ENCODE measurements at places on chromosomes 7 and 10.

DNA sequence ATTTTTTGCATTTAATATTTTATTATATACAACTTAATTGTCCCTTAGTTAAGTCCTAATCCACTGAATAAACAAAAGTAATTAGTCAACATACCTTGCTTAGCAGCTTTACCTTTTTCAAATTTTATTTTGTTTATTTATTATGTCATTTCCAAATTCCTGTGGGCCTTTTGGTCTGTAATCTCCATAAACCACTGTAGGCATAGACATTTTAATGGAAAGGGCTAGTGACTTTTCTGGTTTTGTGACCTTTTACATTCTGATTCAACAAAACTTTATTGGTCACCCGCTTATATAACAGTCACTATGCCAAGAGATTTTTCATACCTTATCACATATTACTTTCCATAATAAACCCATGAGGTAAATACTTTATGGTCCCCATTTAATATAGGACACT, 181.3 kb upstream of the PRPS1L1 start:
- no peak for DNase-seq

DNA sequence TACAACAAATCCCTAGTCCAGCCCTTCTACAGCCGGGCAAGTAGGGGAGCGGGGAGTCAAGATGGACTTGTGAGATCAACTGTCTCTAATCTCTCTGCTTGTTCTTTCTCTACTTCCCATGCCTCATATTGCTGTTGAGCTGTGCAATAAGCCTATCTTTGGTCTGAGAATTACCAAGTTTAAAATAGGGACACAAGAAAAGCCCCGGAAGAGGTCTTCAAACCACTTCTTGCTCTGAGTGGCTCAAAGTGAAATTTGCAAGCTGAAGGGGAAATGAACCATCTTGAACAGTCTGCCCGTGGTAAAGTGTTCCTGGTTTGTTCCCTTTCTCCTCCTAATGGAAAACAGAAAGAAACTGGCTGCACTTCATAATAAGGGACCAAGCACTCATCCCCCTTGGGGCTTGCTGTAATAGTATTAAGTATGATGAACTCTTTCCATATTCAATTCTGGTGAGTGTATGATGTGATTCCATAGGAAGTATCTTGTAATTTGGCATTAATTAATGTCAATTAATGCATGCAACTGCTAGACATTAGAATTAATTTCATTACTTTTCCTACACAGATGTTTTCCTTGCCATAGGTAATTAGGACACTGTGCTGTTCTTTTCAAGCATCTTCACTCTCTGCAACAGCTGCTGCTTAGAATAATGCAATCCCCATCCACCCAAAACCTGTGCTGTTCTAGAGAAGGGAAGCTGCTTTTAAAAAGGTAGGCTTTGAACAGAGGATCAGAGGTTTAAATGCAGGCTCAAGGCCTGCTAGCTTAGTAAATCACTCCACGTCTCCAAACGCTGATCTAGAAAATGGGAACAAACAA, 449.6 kb downstream of the SORCS1 start:
- DNase-seq = no peak

DNA sequence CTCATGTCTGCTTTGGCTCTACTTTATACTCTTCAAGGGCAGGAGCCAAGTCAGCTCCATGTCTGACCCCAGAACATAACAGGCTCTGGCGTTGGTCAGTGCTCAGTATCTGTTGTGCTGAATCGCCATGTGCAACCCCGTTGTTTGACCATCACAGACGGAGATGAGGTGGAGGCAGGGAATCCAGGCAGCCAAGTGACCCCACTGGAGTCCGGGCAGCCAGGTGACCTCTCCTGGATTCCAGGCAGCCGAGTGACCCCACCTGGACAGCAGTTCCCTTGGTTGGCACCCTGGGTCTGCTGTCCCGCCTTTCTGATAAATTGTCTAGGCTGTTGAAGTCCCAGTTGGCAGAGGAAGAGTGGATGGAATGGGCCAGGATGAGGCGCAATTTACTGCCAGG, 232.2 kb downstream of the TCERG1L start:
- DNase-seq = no peak

DNA sequence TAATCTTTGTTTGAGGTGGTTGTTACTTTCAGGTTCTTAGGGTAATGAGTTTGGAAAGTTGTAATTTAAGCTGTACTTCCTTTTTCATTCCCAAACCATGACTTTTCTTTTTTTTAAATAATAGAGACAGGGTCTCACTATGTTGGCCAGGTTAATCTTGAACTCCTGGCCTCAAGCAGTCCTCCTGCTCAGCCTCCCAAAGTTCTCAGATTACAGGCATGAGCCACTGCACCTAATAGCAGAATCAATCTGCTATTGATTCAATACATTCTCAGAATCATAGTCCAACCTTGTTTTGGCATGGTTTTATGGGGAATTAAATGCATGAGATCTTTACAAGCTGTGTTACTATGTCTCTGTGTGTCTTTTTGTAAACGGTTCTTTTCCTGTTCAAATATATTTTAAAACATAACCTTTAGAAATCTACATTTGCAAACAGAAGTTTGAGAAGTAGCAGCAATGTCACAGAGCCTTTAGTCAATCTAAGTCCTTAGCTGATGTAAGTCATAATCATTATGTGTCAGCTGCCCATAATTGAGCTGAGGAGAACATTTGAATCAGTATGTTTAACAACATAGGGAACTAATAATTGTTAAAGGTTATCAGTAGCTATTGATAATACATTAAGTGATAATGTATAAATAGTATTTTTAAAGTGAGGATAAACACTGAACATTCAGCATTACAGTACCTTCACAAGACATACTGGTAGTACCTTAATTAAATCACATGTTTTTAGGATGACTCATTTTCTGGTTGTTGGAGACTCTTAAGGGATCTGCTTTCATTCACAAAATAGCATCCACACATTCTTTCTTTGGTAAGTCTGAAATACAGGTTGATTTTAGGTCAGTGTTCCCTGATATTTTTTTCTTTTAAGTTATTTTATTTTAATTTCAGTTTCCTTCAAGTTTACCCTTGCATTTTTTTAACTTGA, 8.8 kb downstream of the INPP5F start:
- DNase-seq = no peak

- DNase-seq = no peak
Measured at GRCh38 chr7:112105584-112106530, 100.3 kb downstream of the DOCK4 start.

GRCh38 chr7:123673752-123674398, 18.2 kb downstream of the LMOD2 start:
- no peak for DNase-seq

- DNase-seq = no peak
Measured at GRCh38 chr10:132111871-132112341, 46.2 kb downstream of the JAKMIP3 start.

GRCh38 chr7:134279336-134279735, 37.4 kb downstream of the SLC35B4 start:
- DNase-seq = no peak

DNA sequence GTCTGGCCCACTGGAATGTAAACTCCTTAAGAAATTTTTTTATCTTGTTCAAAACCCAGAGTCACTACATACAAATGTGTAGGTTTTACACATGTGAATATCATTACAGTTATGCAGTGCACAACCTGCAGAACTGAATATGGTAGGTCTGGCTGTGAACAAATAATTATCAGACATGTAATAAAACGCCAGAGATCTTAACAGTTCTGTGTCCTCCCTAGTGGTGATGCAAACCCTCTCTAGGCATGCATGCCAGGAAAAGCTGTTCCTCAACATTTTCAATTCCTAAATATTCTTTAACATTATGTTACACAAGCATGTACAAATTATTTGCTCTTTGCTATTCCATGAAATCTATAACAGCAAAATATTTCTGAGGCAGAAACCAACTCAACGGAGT, 124.6 kb downstream of the IMMP2L start:
- DNase-seq = no peak

GRCh38 chr10:58651742-58652141, 139.1 kb downstream of the BICC1 start:
- DNase-seq = no peak

- DNase-seq = no peak
Measured at GRCh38 chr10:75236178-75236825, 545 bp upstream of the COMTD1 start.

DNA sequence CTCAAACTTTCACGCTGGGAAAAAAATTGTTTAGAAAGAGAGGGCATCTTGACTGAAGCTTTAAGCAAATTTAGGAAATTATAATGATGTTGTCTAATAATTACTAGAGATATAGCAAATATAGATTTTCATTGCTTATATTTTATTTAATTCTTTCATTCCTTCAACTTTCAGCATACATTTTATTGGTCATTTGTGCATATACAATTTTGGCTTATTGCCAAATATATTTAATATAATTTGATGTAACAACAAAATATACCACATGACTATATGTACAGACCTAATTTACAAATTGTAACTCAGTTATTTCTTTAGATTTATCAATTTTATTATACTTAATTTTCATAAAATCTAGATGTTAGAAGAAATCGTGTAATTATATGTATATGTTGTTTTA, 390.1 kb downstream of the ATRNL1 start:
- no peak for DNase-seq

DNA sequence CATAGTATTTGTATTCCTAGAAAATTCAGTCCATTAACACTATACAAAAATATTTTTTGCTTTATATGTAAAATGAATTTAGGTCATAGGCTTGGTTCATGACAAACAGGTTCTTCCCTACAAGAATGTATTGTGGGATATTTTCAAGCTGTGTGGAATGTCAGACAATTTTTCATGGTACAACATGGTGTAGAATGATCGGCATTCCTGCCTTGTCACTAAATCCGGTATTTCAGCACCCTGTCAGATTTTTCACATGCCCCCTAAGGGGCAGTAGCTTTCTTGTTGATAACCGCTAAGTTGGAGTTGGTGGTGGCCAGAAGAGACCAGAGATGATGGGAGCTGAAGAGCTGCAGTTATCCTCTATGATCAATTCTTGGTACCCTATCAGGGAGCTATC, 154.3 kb downstream of the SORCS3 start:
- DNase-seq = no peak

GRCh38 chr7:66948480-66949109, 27.6 kb downstream of the TMEM248 start:
- no peak for DNase-seq

DNA sequence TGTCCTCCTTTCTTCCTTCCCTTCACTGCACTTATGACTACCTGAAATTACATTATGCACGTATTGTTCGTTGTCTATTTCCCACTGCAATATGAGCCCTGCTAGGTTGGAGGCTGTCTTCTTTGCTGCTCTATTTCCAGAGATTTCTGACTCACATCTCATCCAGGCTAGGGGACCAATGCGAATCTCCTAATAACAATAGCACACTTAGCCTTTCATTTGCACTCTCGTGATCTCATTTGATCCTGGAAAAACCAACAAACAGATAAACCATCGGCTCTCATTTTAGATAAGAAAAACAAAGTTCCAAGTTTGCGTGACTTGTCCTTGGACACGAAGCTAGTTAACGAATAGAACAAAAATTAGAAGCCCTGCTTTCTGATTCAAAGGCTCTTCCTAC, 1.4 kb downstream of the ZNF438 start:
- DNase-seq = no peak

DNA sequence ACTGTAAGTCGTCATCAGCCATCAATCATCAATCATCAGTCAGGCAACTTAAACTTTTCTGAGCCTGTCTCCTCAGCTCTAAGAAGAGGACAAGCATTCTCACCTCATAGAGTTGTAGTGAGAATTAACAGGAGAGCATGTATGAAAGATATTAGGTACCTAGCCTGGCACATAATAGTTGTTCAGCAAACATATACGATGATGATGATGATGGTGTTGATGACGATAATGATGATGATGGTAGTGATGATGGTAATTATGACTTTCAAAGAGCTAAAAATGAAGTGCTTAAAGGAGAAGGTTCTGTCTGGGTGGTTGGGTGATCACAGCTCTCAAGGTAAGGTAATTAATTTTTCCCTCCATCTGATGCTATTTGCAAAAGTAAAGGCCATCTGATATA, 55.1 kb upstream of the ADRB1 start:
- no peak for DNase-seq

- DNase-seq = no peak
Measured at GRCh38 chr10:37754538-37755323, 102.7 kb downstream of the ZNF248 start.

DNA sequence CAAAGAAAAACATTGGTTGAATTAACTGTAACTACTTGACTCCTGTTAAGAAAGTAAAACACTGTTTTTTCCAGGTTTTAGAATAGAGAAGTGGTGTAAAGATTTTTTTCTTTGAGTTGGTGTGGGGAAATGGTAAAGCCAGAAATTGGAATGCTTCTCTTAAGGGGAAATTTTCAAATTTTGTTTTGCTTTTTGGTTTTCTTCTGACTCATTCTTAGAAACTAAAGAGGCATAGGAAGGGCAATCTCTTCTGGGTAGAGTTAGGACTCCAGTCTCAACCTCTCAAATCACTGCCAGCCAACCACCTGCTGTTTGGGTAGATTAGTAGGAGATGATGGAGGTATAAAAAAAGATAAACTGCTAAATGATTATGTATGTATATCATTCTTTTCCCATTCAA, 47.7 kb upstream of the STRIP2 start:
- no peak for DNase-seq

- no peak for DNase-seq
Measured at GRCh38 chr7:41333511-41333910, 369.4 kb downstream of the INHBA start.

GRCh38 chr7:43769281-43769680, 10.8 kb downstream of the BLVRA start:
- no peak for DNase-seq

DNA sequence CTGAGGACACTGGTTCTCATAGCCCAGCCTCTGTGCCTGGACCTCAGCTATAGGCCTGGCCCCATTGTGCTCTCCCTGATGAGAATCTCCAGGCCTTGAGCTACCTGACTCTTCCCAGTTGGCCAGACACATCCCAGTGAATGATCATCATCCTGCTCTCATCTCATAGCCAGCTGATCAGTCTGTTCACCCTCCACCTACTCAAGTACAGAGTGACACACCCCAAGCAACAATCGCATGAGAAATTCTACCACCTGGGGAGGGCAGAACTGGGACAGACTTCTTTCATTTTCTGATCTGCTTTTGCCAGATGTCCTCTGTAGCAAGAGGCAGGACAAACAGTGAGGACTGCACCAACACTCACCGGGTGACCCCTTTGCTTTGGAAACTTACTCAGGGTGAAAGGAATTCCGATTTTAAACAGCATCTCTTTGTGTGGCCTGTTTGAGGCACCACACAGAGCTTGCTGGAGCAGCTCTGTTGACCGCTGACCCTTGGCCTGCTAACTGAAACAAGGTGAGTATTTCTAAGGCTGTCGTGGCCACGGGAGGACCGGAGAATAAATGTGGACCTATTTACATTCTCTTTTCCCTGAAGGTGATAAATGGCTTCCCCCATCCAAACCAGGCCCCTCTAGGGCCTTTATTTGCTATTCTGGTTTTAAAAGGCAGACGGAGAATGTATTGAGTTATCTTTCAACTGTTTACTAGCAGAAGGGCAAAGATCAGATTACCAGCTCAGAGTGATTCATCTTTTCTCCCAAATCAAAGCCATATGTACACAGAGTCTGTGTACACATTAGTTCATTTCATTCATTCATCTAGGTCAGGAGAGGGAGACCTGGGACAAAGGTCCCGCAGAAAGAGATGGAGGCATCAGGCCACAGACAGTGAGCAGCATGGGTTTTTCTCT, 181.4 kb upstream of the TNS3 start:
- peak; percentile 82 for DNase-seq

Data from NCI-H2081 (cell line).